ENCODE measurements at places on chromosomes 7 and 10.

- no peak for DNase-seq
Measured at GRCh38 chr10:61919646-61920215, 18.2 kb downstream of the ARID5B start.

DNA sequence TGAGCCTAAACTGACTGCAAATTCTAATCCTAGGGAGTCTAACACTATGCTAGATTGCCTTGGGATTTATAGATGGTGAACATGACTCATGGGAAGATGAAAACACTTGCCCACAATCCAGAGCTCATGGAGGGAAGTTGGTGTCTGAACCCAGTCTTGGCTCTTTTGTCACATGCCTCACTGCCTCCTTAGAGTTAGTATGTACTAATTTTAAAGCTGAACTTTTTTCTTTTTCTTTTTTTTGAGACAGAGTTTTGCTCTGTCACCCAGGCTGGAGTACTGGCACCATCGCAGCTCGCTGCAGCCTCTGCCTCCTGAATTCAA lies 14.4 kb downstream of the MRPL32 start:
- DNase-seq = no peak

DNA sequence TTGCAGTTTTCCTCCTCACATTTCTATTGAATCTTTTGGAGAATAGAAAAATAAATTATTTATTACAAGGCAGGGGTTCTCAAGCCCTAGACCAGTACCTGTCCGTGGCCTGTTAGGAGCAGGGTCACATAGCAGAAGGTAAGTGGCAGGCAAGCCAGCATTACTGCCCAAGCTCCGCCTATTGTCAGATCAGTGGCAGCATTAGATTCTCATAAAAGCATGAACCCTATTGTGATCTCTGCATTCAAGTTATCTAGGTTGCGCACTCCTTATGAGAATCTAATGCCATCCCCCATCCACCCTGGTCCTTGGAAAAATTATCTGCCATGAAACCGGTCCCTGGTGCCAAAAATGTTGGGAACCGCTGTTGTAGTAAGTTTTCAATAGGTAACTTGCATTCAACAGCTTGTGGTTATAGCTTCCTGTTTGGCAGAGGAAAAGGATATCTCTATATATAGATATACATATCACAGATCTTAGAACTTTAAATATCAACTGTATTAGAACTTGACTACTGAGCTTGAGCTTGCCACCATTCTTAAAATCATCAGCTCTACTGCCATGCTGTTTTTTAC lies 165.1 kb downstream of the AHR start:
- DNase-seq = no peak

DNA sequence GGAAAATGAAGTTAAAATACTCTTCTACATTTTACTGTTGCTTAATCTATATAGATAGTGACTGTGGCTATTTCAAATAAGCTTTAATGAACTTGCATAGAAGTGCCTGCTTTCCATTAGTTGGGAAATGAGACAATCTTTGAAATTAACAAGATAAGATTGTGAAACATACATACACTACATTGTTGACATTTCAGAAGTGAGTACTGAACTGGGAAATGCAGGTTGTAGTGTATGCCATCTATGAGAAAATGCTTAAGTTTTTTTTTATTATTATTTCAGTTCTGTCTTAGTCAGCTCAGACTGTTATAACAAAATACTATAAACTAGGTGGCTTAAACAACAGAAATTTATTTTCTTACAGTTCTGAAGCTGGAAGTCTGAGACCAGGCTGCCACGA lies 49.6 kb upstream of the CSTF2T start:
- DNase-seq = no peak

DNA sequence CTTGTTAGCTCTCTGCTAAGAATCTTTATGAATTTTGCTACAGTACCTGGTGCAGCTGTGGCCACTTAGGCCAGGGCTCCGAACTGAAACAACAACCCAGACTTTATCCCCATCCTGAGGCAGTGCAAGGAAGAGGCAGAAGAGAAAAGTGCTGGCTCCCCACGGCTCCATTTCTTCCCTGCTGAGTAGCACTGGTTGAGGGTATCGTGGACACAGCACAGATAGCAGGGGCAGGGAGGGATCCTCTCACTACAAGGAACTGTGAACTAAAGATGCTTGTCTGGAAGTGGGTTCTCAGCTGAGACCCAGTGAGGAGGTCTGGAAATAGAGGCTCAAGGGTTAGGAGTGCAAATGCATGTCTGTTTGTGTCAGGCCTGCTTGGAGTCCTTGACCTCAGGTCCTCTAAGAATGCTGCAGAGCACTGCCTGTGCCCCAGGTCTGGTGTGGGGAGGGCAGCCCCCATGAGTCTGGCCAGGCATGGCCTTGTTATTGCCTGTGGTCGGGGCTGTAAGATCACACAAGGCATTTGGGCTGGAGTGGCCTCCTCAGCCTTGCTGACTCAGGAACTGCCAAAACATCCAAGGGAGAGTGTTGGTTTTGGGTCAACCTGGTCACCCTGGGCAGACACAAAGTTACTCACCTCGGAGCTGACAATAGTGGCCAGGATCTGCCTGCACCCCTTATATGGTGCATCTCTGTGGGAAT lies 58.1 kb downstream of the DMBT1 start:
- DNase-seq = no peak

DNA sequence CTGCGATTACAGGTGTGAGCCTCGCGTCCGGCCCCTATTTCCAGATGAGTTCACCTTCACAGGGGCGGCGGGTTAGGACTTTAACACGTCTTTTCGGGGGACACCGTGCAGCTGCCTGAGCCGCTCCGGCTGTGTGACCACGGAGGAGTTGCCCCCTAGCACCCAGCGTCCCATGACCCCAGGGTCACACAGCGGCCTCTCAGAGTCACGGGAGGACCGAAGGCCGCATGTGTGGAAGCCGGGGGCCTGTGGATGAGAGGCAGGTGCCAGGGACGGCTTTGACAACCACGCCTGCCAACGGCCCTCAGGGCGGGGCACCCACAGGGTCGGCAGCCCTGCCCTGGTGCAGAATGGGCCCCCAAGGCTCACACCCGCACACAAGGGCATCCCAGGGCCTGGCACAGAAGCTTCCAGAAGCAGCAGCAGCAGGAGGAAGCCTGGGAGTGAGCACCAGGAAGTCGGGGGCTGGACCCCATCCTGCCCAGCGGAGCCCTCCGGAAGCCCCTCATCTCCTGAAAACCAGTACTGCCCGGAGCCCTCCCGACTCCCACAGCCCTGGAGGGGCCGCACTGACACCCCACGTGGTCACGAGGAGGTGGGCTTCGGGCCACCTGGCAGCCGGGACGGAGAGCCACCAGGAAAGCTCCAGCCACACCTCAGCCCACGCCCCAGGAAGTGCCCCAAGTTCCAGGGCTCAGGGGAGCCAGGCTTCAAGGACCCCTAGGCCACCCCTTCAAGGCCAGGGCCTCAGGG lies 32.7 kb downstream of the ADAP1 start:
- DNase-seq = no peak

DNA sequence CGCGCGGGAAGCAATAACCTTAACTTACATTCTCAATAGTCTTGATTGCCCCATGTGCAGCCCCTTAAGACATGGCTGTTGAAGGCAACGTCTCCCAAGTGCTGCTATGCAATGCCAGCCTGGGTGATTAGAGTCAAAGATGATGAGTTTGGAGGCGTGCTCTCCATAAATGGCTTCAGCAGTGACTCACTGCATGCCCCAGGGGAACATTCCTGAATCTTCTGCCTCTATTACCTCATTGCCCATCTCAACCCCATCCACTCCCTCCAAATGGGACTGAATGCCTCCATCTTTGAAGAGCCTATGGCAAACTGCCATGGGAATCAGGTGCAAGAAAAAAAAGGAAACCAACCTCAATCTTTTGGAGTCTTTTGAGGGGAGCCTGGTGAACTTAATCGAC lies 282.8 kb downstream of the SNX10 start:
- no peak for DNase-seq

DNA sequence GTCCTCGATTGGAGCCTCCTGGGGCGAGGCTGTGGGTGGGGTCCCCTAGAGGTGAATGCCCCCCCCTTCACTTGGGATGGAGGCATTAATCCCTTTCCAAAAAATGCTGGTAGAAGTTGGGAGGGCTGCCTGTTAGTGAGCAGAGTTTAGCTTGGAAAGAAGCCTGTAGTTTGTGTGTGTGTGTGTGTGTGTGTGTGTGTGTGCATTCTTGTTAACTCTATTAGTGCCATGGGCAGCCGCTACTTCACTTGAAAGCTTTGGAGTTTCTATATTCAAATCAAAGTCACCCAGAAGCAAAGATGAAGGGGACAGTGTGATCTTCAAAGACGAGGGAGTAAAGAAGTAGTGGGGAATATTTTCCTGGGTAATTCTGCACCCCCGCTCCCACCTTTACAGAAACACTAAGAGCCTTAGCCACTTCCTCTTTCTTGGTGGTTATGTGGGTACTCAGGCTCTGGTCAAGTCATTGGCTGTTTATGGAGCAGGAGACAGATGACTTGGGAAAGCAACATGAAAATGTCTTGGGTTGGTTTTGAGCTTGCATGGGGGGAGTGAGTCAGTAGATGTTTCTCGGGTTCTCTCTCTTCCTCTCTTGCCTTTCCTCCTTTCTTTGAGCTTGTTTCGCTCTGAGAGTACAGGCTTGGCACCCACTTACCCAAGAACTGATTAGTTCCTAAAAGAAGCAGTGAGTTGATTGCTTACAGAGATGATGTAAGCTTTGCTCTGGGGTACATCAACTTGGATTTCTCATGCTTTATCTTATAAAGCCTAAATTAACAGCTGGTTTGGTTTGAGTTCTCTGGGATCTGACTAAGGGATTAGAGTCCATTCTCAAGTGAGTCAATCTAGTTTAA lies 35.9 kb downstream of the TCF7L2 start:
- no peak for DNase-seq

GRCh38 chr7:99325001-99325493 lies 651 bp upstream of the ARPC1A start:
- DNase-seq = no peak

DNA sequence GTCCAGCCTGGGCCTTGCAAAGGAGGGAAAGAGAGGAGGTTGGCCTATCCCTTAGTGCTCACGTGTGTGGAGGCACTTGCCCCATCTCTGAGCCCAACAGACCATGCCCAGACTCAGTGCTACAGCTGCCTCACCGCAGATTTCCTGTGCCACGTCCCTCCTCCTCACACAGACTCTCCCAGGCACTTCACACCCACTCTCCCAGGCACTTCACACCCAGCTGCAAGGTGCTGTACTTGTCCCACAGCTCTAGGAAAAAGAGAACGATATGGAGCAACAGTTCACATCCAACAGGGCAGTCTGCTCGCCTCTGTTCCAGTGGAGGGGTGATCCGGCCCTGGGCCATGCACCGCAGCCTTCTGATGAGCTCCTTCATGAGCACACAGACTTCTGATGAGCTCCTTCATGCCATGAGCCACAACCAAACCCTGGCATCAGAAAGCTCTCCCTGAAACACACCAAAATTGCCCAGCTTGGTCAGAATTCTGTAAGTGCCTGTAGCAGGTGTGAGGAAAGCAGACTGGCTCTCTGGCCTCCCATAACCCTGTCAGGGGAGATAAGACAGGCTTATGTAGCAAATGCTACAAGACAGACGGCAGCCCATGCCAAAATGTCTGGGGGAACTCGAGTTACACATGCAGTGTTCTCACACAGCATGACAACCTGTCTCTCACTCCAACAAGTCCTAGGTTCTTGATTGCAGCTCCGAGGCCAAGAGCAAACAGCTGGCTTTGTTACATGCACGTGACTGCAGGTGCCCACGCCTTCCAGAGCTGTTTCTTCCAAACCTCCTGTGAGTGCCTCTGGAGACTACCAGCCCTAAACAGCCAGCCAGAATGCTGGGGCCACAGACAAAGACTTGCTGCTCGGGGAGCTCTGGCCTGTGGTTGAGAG lies 348.5 kb downstream of the GRID1 start:
- no peak for DNase-seq

GRCh38 chr10:29176845-29177832 lies 111.7 kb upstream of the LYZL1 start:
- DNase-seq = no peak

GRCh38 chr10:25023278-25023677 lies 6.9 kb downstream of the THNSL1 start:
- no peak for DNase-seq

- DNase-seq = no peak
Measured at GRCh38 chr10:80603516-80603915, 65.8 kb downstream of the SH2D4B start.

DNA sequence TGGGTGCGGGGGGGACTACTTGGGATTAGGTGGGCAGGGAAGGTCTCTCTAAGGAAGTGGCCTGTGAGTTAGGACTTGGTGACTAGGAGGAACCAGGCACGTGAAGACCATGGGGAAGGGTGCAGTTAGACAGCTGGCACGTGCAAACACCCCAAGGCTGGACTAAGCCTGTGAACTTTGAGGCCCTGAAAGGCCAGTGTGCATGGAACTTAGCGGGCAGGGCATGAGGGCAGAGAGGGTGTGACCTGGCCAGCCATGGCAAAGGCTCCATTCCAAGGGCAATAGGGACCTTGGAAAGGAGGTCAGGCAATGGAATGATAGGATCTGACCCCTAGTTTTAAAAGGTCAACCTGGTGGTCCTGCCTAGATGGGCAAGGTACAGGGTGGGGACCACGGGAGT lies 158.4 kb upstream of the PCBD1 start:
- DNase-seq = no peak

- DNase-seq = no peak
Measured at GRCh38 chr10:33434933-33435332, 100.5 kb upstream of the NRP1 start.

DNA sequence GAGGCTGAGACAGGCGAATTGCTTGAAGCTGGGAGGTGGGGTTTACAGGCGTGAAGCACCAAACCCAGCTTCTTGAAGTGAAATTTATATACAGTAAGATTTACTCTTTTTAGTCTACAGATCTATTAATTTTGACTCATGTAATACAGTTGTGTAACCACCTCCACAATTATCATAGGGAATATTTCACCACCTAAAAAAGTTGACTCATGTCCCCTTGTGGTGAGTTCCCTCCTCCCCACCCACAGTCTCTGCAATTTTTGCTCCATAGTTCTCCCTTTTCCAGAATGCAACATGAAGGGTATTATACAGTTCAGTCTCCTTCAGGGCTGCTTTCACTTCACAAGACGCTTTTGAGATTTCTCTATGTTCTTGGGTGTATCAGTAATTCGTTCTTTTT lies 156.8 kb downstream of the FAM107B start:
- no peak for DNase-seq

DNA sequence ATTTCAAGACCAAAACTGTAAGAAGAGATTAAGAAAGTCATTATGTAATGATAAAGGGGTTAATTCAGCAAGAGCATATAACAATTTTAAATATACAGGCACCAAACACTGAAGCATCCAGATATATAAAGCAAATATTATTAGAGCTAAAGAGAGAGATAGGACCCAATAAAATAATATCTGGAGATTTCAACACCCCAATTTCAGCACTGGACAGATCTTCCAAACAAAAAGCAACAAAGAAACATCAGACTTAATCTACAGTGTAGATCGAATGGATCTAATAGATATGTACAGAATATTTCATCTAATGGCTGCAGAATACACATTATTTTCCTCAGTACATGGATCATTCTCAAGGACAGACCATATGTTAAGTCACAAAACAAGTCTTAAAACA lies 151.3 kb downstream of the COBL start:
- DNase-seq = no peak

DNA sequence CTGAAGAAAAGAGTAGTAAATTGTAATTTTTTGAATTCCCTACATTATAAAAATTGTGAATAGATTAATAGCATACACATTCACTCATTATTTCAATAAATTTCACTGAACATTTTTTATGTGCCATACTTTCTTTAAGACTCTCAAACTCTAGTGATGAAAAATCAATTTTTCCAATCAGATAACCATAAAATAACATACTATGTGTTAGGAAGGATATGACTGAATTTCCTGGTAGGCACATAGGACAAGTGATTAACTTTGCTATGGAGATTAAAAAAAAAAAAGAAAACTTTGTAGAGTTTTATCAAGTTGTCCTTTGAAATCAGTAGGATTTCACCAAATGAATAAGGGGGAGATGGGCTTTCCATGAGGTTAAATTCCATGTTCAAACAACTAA lies 1597.3 kb upstream of the LRRTM3 start:
- no peak for DNase-seq
